ENCODE measurements at places on chromosomes 16 and 17.

DNA sequence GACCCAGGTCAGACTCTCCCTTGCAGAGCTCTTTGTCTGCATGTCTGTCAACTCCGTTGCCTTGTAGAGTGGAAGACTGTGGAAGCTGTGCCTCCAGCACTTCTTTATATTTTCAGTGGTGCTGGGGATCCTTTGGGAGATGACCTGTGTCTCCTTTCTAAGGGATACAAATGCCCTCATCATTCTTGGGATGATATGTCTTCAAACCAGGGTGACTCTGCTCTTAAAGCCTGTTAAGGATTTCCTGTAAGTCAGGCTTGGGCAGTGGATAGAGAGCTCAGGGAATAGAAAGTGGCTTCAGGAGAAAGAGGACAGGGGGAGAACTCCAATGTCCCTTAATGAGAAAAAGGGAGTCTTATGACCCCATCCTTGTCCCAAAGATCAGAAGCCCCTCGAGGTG is 1.5 kb downstream of the HOXB3 start:
- no peak for DNase-seq

- DNase-seq, result no peak
These were observed 37.8 kb upstream of the ULK2 start for GRCh38 chr17:19905502-19905901.

- no peak for DNase-seq
These were observed 11.8 kb downstream of the CNGB1 start for GRCh38 chr16:57959121-57959520.

DNA sequence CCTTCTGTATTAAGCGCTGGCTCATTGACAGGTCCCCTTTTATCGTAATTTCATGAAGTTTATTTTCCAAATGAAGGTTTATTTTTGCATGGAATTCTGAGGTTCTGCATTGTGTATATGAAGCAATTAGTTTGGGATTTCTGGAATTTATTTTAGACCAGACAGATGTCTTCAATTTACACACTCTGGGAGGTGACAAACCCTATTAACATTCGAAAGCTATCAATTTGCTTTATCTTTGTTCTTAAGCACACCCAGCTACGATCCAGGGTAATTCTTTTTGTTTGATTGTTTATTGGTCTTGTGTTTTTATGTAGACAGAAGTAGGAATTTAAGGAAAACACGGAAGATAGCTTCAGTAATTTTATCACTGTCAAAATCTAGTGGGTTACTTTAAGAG is 264.6 kb downstream of the HS3ST3A1 start:
- no peak for DNase-seq

- DNase-seq, result no peak
These were observed 25.7 kb downstream of the MINK1 start for GRCh38 chr17:4858882-4859260.

- DNase-seq, result no peak
These were observed 406.3 kb downstream of the NPIPA8 start for GRCh38 chr16:17930280-17930679.

- DNase-seq, result no peak
These were observed 1739.1 kb downstream of the TP53TG3F start for GRCh38 chr16:35198223-35199199.

DNA sequence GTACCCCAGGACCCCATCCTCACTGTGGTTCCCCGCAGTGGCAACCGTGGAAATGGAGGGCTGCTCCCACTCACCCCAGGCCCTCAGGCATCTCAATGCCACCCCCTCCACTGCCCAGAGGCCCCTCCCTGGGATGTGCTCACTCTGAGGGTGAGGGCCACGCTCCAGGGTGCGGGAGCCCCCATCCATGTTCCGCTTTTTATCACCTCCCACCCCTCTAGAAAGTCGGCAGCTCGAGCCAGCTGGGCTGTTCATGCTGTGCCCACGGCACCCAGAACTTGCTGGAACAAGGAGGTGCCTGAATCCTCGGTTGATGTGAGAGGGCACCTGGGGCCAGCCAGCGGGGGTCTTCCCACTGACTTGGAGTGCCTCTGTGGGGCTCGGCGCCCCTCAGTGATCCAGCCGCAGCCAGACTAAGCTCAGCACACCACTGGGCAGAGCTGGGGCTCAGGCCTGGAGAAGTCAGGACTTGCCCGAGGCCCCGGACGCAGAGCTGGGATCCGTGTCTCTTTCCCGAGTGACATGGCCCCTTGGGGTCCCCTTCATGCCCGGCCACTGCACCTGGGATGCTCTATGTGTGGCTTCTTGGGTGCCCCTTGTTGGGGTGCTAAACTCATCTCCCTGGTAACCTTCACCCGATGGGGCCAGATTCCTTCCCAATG is 143.1 kb upstream of the GSE1 start:
- no peak for DNase-seq

DNA sequence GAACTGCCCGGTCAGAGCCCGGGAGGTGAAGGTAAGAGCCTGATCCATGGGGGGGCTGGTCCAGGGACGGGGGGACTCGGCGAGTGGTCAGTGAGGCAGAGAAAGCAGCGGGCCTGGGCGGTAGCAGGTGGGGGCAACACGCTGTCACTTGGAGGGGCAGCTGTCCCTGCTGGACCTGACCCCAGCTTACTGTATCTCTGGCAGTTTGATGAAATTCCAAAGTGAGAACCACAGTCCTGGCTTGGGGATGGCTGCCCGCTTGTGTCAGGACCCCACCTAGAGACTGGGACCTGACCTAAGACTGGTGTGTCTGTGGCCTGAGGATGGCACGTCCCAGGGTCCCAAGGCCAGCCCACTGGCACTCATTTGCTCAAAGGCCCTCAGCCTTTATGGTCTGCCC is 35.1 kb upstream of the KSR1 start:
- no peak for DNase-seq

DNA sequence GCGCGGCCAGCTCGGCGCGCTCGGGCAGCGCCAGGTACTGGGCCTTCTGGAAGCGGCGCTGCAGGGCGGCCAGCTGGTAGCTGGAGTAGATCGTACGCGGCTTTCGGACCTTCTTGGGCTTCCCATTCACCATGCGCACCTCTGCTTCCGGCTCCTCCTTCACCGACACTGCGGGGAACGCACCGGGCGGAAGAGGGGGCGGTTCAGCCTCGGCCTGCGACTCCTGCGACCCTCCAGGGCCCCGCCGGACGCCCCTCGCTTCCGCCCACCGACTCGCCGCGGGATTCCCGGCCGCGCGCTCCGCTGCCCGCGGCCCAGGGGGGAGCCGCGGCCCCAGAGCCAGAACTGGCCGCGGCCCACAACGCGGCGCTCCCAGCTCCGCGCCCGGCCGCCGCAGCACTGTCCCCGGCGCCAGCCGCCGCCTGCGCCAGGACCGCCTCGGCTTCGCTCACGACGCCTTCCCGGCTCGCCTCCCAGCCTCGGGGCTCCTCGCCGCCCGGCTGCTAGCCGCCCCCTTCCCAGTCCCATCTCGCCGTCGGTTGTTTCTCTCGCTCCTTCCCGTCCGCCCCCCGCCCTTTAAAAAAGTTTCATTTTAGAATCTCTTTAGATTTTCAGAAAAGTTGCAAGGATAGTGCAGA is 1.5 kb downstream of the DLX3 start:
- DNase-seq, result no peak

GRCh38 chr16:20768121-20768520 is 4.3 kb downstream of the ACSM3 start:
- DNase-seq, result no peak

GRCh38 chr16:9446471-9447194 is 355.2 kb downstream of the HAPSTR1 start:
- no peak for DNase-seq

GRCh38 chr17:74351552-74352210 is 10.0 kb downstream of the BTBD17 start:
- DNase-seq, result no peak

GRCh38 chr17:40366076-40366860 is 1.7 kb upstream of the GJD3 start:
- no peak for DNase-seq

DNA sequence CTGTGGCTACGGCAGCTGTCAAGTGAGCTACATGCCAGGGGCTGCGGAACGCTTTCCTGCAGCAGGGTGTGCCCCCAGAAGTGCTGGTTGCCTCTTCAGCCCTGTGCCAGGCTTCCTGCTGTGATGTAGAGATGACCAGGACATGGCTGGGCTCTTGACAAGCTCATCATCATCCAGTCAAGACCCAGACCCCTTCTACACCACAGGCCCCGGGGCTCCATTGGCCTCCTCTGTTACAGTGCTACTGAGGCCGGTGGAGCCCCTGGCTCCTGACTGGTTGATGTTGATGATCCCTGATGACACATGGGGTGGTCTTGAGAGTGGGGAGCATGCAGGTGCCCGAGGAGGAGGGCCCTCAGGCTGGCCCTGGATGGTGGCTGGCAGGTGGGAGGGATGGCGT is 50.1 kb downstream of the B9D1 start:
- DNase-seq, result no peak

DNA sequence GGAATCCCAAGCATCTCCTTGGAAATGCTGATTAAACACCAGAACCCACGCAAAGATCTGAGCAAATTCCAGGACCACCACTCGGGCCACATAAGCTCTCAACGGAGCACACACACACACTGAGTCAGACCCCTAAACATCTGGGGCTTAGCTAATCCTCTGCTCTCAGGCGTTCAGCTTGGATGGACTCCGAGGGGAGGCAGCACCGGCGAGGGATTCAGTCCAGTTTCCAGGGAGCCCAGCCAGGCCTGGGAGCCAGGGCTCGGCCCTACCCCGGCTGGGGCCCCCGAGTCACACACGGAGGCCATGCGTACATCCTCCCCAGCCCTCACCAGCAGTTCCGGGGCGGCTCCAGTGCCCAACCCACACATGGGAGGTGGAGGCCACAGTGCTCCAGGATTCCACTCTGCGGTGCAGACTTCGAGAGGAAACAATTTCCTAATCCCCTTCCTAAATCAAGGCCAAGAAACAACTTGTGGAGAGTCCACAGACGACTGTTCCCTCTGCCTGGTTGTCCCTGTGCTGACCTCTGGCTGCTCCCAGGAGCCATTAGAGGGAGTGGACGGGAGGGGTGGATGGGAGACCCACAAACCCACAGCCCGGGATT is 70.5 kb downstream of the GAS7 start:
- DNase-seq, result no peak

- DNase-seq, result peak; percentile 70
These were observed 12.7 kb upstream of the HASPIN start for GRCh38 chr17:3710951-3711383.

- no peak for DNase-seq
These were observed 6.2 kb downstream of the JPH3 start for GRCh38 chr16:87608400-87608985.

DNA sequence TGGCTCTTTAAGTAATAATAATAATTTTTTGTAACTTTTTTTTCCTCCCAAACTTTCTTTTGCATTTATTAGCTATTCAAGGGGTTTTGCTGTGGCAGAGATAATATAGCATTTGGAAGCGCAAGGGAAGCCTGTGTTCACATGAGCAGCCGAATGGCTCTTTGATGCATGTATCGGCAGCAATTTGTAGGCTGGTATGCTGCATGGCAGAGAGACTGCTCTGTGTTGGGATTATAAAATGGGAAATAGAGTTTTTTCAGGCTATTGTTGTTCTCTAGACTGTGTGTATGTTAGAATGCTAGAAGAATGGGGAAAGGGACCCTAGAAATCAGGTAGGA is 94.6 kb upstream of the SALL1 start:
- DNase-seq, result no peak

DNA sequence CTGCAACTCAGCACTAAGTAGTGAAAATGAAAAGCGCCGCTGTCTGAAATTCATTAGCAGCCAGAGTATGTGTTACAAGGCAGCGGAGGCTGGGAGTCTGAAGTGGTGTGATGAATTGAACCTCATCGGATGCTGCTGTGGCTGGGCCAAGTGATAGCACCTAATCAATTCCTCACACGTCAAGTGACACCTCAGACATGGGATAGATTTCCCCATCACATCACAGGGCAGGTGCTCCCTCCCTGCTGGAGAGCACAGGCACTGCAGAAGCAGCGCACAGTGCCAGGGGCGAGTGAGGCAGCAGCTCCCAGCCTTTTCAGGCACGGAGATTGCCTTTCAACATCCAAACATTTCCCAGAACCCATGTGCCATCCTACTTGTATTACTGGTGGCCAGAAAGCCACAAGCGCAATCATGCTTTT is 32.2 kb downstream of the DRC3 start:
- DNase-seq, result no peak

DNA sequence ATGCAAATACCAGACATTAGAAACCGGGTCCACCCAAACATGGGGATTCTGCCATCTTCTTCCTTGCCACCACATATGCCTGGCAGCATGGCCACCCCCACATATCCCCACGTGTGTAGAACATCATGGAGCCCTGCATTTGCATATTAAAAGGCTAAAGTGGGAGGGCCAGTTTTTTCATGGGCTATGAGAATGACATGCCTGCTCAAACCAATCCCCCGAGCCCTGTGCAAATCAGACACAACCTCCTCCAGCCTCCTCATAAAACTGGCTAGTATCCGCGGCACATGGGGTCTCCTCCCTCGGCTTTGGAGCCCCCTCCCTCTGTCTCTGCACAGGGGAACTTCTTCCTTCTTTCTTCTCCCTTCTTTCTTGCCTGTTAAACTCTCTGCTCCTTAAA is 174.9 kb upstream of the WSCD1 start:
- DNase-seq, result no peak

DNA sequence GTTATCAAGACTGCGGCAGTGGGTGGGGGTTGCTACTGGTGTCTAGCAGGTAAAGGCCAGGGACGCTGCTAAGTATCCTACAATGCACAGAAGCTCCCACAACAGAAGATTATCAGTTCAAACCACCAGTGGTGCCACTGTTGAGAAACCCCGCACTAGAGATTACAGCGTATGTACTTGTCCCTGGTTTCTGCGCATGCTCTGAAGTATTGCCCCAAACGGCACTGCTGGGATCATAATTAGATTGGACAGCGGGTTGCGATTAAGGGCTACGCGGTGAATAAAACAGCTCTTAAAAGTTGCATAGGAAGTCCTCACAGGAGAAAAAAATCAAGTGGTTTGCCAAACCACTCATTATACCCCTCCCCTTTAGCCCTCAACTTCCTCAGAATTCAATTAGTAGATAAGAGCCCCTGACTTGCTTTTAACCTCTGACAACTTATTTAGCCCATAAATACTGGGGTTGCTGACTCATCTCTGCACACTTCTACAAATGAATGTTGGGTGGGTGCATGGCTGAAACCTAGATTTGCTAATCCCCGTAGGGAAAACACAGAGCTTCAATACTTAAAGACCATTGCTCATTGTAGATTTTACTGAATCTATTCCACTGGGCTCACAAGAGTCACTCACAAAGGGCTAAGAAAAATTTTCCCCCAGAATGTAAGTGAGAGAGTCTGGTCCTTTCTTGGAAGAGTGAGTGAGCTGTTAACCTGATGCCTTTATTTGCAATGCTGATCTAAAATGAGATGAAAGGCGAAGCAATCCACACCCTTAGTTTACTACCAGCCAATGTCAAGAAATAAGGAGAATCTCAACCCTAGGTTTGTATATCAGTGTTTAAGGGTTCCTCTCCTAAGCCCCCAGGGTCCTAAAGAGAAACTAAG is 91.8 kb downstream of the RGS9 start:
- DNase-seq, result peak; percentile 46

- no peak for DNase-seq
These were observed 69.7 kb upstream of the RPL38 start for GRCh38 chr17:74133740-74134139.

DNA sequence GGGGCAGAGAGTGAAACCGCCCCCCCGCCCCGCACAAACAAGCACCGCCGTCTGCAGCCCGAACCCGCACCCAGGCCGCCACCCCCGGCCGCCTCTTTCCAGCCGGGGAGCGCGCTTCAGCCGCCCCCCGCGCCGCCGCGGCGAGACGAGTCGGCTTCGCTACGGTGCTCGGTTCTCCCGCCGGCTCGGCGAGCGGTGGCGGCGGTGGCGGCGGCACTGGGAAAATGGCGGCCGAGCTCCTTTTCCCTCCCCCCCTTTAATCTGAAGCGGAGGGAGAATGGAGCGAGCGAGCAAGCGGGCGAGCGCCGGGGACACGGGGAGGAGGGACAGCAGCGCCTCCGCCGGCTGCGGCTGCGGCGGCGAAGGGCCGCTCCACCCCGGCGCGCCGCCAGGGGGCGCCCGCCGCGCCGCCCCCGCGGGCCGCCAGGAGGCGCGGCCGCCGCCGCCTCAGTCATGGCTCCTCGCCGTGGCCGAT is at the start of gene KANSL1:
KANSL1 (minus strand) TSS at position 279 of the 475 bp plus-strand sequence. CDS start 21,286 bp downstream, outside the sequence.
- DNase-seq, result peak; percentile 83

All from activated T-cell treated with anti-CD3 and anti-CD28 coated beads for 24 hours (primary cell).